ENCODE measurements at places on chromosomes 2 and 18.
A peak's percentile ranks its signal among the peaks of the same experiment; 100 is the strongest.

DNA sequence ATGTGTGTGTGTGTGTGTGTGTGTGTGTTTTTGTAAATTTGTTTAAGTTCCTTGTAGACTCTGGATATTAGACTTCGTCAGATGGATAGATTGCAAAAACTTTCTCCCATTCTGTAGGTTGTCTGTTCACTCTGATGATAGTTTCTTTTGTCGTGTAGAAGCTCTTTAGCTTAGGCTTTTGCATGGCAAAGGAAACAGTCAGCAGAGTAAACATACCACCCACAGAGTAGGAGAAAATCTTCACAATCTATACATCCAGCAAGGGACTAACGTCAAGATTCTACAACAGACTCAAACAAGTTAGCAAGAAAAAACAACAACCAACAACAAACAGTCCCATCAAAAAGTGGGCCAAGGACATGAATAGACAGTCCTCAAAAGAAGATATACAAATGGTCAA, 336.7 kb upstream of the ATP5MC3 start:
- no peak for DNase-seq

DNA sequence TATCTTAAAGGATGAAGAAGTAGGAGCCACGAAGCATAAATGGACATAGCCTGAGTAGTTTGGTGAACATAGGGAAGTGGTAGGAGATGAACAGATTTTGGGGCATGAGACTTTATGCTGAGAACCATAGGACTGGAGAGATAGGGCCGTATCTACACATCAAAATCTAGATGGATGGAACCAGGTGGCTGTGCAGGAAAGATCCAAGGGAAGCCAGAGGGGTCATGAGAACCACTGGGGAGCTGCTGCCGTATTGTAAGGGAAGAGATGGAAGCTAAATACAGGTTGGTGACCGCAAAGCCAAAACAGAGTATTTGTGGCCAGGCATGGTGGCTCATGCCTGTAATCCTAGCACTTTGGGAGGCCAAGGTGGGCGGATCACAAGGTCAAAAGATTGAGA, 124.3 kb downstream of the TRIB2 start:
- DNase-seq = no peak

DNA sequence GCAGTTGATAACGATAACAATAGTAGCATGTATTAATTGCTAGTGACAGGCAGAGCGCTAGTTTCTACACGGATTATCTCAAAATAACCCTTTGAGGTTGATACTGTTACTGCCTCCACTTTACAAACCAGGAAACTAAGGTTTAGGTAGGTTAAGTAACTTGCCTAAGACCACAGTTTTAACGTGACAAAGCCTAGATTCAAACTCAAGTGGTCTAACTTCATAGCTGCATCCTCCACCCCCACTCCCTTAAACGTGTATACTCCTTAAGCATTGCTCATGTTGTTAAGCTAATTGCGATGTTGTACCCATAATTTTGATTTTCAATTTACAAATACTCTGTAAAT, 1.2 kb downstream of the ME2 start:
- no peak for DNase-seq

DNA sequence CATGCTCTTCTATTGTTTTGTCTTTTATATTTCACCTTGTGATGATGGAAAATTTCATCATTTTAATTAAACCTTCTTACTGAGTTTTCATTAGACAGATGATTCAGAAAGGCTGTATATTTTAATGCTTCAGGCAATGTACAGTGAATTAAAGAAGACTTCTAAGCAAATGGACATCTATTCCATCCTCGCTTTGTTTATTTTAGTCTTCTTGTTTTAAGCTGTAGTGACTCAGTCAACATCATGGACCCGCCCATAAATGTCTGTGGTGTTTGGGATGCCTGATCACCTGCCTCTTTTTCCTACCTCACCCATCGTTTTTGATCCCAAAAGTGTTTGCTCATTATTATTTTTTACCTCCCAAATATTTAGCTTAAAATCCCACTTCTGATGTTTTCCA, 43.1 kb downstream of the KYNU start:
- DNase-seq = no peak

GRCh38 chr2:95350774-95351597, 51.5 kb upstream of the FAHD2A start:
- DNase-seq = no peak

DNA sequence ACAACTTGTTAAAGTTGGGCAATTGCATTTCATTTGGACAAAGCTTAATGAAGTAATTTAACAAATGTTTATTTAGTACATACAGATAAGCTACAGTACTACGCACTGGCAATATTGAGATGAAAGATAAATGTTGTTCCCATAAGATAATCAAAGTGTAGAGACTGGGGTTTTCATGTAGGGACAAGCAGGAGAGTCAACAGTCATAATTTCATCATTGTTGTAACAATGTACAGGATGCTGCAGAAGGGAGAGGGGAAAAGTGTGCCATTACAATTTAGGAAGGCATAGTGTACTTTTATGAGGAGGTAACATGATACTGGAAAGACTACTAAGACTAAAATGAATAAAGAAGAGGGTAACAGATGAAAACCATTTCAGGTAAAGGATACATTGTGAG, 441.6 kb downstream of the ERBB4 start:
- DNase-seq = no peak

GRCh38 chr2:240426845-240427721, 8.4 kb upstream of the GPC1 start:
- DNase-seq = no peak

- no peak for DNase-seq
Measured at GRCh38 chr18:1014951-1015624, 110.4 kb downstream of the ADCYAP1 start.

DNA sequence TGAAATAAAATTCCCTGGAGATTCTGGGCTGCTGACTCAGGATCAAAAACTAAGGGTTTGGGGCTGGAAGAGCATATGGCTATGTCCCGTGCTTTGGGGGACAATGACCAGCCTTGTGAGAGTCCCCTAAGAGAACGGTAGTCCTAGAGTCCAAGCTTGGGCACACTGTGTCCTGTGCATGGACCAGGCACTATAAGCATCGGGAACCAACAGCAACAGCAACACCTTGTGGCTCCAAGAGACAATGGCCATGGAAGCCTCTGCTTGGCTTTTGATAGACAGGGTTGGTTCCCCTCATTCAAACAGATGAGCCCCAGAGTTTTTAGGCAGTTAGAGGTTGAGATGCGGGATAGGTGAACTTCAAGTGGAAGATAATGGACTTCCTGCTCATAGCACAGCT, 294.4 kb upstream of the CHAC2 start:
- no peak for DNase-seq

GRCh38 chr2:74865770-74866674, 32.1 kb downstream of the HK2 start:
- DNase-seq = no peak

GRCh38 chr2:113174376-113174750, 592 bp downstream of the PSD4 start:
- DNase-seq = no peak

- DNase-seq = no peak
Measured at GRCh38 chr2:115779085-115779632, 1336.7 kb downstream of the DPP10 start.

- no peak for DNase-seq
Measured at GRCh38 chr2:45904267-45904945, 252.9 kb downstream of the PRKCE start.

- peak; percentile 76 for DNase-seq
Measured at GRCh38 chr18:9174302-9174701, 37.7 kb downstream of the ANKRD12 start.

GRCh38 chr2:65731476-65731875, 299.1 kb upstream of the SPRED2 start:
- DNase-seq = no peak

DNA sequence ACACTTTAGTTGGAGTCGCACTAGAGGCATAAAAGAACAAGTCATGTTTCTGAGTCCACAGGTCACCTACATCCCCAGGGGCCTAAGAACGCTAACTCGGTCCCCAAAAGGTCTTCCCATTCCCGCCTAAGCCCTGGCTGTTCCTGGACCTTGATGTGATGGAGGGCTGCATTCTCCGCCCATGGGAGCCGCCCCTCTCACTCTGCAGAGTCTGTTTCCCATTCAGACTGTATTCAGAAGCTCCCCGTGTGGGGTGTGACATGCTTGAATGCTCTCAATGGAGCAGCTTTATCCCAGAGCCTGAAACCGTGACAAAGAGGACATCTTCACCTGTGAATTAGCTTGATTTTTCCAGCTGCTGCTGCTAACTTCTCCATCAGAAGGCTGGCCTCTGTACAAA, 319.0 kb upstream of the KLHL29 start:
- DNase-seq = no peak

- no peak for DNase-seq
Measured at GRCh38 chr18:61530681-61531080, 197.5 kb downstream of the CDH20 start.

DNA sequence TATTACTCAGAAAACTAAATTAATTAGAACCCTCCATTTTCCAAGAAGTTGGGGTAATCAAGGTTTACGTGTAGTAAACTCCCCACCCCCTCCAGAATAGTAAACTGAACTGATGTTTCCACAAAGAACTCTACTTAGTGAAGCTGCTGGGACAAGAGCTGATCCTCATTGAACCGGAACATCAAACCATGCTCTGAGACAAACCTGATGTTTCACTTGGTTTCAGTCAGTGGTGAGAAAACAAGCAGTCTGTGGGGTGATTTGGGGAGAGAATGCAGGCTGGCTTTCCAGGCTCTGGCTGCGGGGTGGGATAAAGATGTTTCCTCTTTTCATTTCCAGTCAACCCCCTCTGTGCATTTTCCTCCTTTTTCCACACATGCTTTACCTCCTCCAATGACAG, 38.2 kb downstream of the CELF4 start:
- no peak for DNase-seq

- peak; percentile 43 for DNase-seq
Measured at GRCh38 chr18:47997338-47997780, 66.9 kb upstream of the SMAD2 start.

DNA sequence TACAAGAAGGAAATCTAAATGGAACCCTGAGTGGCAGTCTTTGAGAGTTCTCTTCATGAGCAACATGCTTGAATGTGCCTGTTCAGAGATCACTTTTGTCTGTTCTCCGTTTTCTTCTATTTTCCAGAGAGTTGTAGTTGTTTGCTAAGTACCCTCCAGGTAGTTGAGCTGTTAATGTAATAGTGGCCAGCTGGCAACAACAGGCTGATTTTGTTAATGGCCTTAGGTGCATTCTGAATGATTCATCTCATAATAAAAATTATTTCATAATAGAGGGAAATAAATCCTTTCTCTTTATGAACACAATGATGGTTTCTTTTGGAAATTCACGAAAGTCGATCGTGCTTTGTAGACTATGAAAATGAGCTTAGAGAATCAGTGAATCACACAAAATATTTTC, 136.8 kb downstream of the LRP1B start:
- DNase-seq = no peak

- no peak for DNase-seq
Measured at GRCh38 chr18:40197711-40198110, 1757.3 kb upstream of the PIK3C3 start.

- DNase-seq = no peak
Measured at GRCh38 chr2:229575569-229576315, 138.6 kb downstream of the DNER start.

DNA sequence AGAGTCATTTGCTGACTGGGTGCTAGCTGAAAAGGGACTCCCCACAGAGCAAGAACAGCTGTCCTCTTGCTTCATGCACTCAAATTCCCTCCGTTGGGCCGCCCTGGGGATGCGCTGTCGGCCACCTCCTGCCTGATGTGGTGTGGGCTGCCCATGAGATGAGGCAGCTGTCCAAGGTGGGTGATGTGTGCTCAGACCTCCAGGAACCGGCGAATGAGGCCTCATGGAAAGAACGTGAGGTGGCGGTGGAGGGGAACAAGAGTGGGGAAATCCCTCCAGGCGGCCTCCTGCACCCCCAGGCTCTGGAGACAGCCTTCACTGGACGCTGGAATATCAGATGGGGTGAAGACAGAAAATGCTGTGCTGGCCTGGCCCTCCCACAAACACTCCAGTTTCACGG, 79.8 kb downstream of the LONRF2 start:
- DNase-seq = no peak

DNA sequence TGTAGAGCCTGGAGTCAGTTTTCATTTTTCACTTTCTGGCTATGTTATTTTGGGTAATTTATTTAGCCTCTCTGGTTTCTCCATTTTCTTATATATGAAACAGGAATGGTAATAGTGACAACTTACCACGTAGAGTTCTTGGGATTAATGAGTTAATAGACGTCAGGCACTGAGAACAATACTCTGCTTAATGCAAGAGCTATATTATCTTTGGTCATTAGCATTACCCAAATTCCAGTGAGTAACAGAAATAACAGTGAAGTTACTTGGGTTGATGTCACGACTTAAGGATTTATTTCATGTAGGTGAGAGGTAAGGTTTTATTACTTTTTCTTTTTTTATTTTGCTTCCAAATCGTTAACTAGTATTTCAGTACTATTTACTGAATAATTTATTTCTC, 601.0 kb upstream of the GCFC2 start:
- DNase-seq = no peak

- DNase-seq = no peak
Measured at GRCh38 chr18:37355772-37356171, 209.8 kb downstream of the CELF4 start.

DNA sequence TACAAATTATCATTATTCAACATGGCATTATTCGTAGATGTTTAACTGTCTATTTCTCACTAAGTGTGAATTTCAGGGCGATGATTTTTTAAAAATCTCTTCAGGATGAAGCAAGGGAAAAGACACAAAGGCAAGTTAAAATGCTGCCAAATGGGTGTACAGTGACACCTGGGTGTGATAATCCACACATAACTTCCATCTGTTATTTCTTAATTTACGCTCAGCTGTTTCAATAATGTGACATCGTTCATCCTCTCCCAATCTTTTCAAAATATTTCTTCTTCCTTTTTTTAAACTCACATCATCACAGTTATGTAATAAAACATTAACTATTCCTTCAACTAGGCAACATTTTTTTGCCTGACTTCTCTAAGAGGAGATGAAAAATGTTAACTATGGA, 10.6 kb downstream of the PDE1A start:
- DNase-seq = no peak

- no peak for DNase-seq
Measured at GRCh38 chr2:62207491-62207890, 11.6 kb downstream of the B3GNT2 start.
